ENCODE measurements at places on chromosomes 13 and 19.

GRCh38 chr13:99375738-99376080 is 68.5 kb upstream of the GPR183 start:
- H3K27me3 ChIP-seq = no peaks in the 10 kb centered on the region
- H3K4me1 ChIP-seq = no peaks in the 10 kb centered on the region
- no peak overlapping the region for H3K4me3 ChIP-seq
- H3K36me3 ChIP-seq = peaks cover 5% of the 10 kb centered on the region
- no peak for DNase-seq

DNA sequence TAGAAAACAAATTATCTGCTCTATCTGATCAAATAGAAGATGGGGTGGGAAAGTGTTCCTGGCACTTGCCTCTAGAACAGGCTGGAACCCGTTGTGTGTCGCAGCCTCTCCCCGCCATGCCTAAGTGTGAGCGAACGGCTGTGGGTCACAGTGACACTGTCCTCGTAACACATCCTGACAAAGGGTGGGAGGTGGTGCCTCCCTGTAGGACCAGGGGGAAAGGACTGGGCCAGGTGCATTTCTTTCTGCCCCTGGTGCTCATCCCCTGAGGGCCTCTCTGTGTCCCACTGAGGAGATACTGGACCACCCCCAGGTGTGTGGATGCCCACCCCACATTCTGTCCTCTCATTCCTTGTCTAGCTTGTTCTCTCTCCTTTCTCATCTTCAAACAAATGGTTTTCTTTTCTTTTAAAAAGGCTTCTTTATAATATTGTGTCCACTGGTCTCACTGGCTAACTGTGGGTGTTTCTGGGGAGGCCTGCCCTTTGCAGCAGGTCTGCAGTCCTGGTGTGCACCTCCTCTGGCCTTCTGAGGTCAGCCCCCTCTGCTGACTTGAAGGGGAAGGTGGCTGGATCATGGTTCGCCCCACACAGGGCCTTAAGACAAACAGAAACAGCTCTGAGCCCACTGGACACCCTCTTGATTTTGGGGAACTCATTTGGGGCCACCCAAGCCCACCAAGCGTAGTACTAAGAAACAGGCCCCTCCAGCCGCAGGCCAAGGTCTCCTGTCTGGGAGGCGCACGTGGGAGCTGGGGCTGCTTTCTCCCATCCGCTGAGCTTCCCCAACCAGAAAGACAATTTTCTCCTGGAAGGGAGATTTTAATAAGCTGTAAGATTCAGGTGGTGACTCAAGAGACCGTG is 152.5 kb upstream of the SOX1 start:
- DNase-seq = no peak
- H3K4me3 ChIP-seq = no peak overlapping the region
- no peaks in the 10 kb centered on the region for H3K4me1 ChIP-seq
- H3K36me3 ChIP-seq = no peaks in the 10 kb centered on the region
- H3K27me3 ChIP-seq = no peaks in the 10 kb centered on the region

DNA sequence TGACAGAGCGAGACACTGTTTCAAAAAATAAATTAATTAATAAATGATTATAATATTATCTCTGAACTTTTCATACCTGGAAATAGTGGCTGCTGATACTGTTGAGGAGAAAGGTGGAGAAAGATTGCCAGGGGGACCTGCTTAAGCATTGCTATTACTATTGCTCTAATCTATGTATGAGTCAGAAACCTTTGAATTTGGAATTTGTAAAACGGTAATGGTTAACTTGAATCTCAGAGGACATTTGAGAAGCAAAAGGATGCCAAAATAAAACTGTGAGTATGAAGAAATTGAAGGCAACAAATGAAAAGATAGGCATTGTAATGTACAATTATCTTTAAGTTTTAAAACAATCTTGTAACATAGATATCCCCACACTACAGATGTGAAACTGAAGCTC is 5.2 kb downstream of the MRPL57 start:
- no peak overlapping the region for H3K4me3 ChIP-seq
- H3K36me3 ChIP-seq = peaks cover 5% of the 10 kb centered on the region
- no peaks in the 10 kb centered on the region for H3K27me3 ChIP-seq
- H3K4me1 ChIP-seq = no peaks in the 10 kb centered on the region

DNA sequence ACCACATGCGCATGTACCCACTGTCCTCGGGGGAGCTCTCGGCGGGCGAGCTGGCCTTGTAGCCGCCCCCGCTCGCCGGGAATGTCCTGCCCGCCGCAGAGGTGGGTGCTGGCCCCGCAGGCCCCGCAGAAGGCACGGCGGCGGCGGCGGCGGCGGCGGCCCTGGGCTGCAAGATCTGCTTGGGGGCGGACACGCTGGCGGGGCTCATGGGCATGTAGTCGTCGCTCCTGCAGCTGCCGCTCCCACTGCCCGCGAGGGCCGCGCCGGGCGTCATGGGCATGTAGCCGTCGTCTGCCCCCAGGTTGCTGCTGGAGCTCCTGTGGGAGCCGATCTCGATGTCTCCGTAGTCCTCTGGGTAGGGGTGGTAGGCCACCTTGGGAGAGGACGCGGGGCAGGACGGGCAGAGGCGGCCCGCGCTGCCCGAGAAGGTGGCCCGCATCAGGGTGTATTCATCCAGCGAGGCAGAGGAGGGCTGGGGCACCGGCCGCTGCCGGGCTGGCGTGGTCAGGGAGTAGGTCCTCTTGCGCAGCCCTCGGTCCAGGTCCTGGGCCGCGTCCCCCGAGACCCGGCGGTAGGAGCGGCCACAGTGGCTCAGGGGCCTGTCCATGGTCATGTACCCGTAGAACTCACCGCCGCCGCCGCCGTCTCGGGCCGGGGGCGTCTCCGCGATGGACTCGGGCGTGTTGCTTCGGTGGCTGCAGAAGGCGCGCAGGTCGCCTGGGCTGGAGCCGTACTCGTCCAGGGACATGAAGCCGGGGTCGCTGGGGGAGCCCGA is 2.4 kb downstream of the IRS2 start:
- no peak overlapping the region for H3K27ac ChIP-seq
- peak overlapping the region; percentile 95 for H3K4me3 ChIP-seq
- DNase-seq = no peak
- peaks cover 26% of the 10 kb centered on the region for H3K36me3 ChIP-seq
- H3K27me3 ChIP-seq = peaks cover 2% of the 10 kb centered on the region
- peaks cover 16% of the 10 kb centered on the region for H3K4me1 ChIP-seq

DNA sequence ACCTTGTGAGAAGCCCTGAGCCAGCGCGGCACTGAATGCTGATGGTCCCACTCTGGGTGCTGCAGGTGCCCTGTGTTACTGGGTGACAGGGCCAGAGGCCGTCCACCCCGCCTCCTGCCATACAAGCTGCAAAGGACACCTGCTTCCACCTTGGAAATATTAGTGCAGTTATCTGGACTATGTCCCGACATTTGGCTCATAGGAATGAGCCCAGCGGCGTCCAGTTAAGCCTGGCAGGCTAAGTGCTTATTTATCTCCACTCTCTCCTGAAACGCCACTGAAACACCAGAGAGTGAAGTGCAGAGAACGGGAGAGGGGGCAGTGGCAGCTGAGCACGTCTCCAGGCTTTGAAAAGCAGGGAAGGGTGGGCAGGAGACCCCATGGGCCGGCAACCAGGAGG is 145.8 kb downstream of the KDM4B start:
- H3K4me1 ChIP-seq = no peaks in the 10 kb centered on the region
- no peak overlapping the region for H3K27ac ChIP-seq
- DNase-seq = no peak
- H3K4me3 ChIP-seq = no peak overlapping the region

DNA sequence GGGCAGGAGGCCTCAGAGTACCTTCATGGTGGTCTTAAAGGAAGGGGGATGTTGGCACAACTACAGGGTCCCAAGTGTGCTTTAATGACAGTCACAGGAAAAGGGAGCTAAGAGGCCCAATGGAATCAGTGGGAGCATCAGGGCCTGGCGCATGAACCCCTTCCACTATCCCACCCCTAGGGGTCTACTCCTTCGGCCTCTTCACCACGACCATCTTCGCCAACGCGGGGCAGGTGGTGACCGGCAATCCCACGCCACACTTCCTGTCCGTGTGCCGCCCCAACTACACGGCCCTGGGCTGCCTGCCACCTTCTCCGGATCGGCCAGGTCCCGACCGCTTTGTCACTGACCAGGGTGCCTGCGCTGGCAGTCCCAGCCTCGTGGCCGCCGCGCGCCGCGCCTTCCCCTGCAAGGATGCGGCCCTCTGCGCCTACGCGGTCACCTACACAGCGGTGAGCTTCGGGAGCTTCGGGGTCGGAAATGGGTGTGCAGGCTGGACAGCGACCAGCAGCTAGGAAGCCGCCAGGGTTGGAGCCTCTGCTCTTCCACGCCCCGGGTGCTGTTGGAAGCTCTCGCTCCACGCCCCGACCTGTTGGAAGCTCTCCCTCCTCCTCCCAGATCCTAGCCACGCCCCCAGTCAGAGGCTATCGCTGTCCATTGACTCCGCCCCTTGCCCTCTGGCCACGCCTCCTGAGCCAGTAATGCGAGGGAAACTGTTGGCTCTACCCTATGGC is 6.0 kb downstream of the PLPPR2 start:
- no peak overlapping the region for H3K4me3 ChIP-seq
- peak; percentile 92 for DNase-seq
- H3K36me3 ChIP-seq = no peaks in the 10 kb centered on the region
- H3K27me3 ChIP-seq = peaks cover 13% of the 10 kb centered on the region
- H3K27ac ChIP-seq = no peak overlapping the region

GRCh38 chr13:52879950-52880741 is 31.7 kb upstream of the PCDH8 start:
- no peak for DNase-seq
- no peaks in the 10 kb centered on the region for H3K4me1 ChIP-seq
- H3K27ac ChIP-seq = no peak overlapping the region
- no peaks in the 10 kb centered on the region for H3K27me3 ChIP-seq

DNA sequence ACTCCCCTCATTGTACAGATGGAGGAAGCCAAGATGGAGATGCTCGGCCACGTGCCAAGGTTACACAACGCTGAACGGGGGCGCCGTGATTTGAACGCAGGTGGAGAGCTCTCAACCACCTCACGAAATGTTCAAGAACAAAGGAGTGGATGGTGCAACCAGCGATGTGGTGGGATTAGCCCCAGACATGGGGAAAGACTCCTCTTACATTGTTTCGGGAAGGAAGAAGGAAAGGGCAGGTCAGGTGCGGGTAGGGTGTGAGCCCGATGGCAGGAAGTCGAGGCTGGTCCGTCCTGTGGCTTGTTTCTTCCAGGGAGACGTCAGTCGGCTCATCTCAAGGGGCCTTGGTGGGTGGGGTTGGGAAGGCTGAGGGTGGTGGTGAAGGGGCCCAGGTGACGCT is 7.1 kb upstream of the KLK14 start:
- no peaks in the 10 kb centered on the region for H3K27me3 ChIP-seq
- H3K4me3 ChIP-seq = no peak overlapping the region
- no peaks in the 10 kb centered on the region for H3K36me3 ChIP-seq
- H3K4me1 ChIP-seq = no peaks in the 10 kb centered on the region

DNA sequence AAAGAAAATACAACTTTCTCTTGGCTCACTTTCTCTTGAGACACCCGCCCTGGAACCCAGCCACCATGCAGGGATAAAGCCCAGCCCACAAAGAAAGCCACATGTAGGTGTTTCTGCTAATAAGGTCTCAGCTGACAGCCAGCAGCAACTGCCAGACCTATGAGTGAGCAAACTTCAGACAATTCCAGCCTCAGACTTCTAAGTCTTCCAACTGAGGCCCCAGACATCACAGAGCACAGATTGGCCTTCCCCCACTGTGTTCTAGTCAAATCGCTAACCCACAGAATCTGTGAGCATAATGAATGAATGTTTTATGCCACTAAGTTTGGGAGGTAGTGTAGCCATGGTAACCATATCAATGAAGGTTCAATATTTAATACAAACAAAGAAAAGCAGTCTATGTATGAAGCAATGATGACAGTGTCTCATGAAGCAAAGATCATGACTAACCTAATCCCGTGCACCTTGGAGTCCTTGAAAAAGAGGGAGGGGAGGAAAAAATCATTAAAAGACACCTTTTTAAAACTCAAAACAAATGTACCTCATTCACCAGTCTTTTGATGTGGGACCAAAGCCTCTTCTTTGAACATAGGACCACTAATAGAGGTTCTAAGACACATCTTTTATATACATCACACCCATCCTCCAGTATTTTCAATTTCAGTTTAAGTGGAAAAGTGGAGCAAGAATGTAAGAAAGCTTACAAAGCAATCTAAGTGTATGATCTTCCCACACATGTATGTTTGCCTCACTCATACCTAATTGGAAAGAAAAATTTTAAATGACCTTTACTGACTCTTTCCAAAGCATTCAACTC is 6.2 kb downstream of the MRPS31 start:
- peaks cover 4% of the 10 kb centered on the region for H3K36me3 ChIP-seq
- H3K27ac ChIP-seq = peak overlapping the region; percentile 11
- DNase-seq = peak; percentile 55
- H3K4me3 ChIP-seq = no peak overlapping the region

GRCh38 chr19:46648060-46648960 is 12.3 kb upstream of the GNG8 start:
- peaks cover 6% of the 10 kb centered on the region for H3K36me3 ChIP-seq
- no peak for DNase-seq
- H3K27me3 ChIP-seq = peaks cover 45% of the 10 kb centered on the region
- peaks cover 3% of the 10 kb centered on the region for H3K4me1 ChIP-seq
- H3K27ac ChIP-seq = no peak overlapping the region
